Vein endothelial cell (primary cell): ENCODE measurements at places on chromosomes 16 and 17. TPM values are rescaled to one million over a fixed set of nuclear protein-coding genes. Genes with fewer than 3 reads are reported as not detected.

Gene RUNDC3A
- total RNA-seq = 0.33 TPM in 1 of 2 replicates, not detected in the other

Gene PPM1E
- under 0.01 TPM in 2 replicates for total RNA-seq

Gene GJD3
- total RNA-seq = 0.38 and 0.65 TPM in 2 replicates

Gene FBXO31
- total RNA-seq = 27.1 and 31.4 TPM in 2 replicates

Gene WWP2
- total RNA-seq = 36.5 and 37.2 TPM in 2 replicates

Gene SDR42E1
- 2.6 and 6.2 TPM in 2 replicates for total RNA-seq

Gene NACA2
- not detected in 2 replicates for total RNA-seq

Gene KRT39
- not detected in 2 replicates for total RNA-seq

Gene HLF
- total RNA-seq = 0.19 and 0.33 TPM in 2 replicates

Gene PLK1
- 22.5 and 36.5 TPM in 2 replicates for total RNA-seq

Gene KRT14
- not detected in 2 replicates for total RNA-seq

Gene NOTUM
- under 0.01 and 0.76 TPM in 2 replicates for total RNA-seq

Gene ARL16
- total RNA-seq = 35.6 and 36.6 TPM in 2 replicates

Gene RNF227
- 0.76 and 0.98 TPM in 2 replicates for total RNA-seq

Gene AGRP
- not detected in 2 replicates for total RNA-seq

Gene ANKRD40CL
- total RNA-seq = not detected in 2 replicates

Gene ABI3
- total RNA-seq = 40.9 and 44.1 TPM in 2 replicates

Gene AOC2
- 0.65 and 1.9 TPM in 2 replicates for total RNA-seq

Gene NOD2
- under 0.01 TPM in 1 of 2 replicates, not detected in the other for total RNA-seq

Gene CACNG3
- total RNA-seq = not detected in 2 replicates

Gene ADAM11
- under 0.01 and 0.10 TPM in 2 replicates for total RNA-seq

Gene ADAP2
- total RNA-seq = 0.19 and 0.33 TPM in 2 replicates

Gene WFIKKN1
- under 0.01 and 0.19 TPM in 2 replicates for total RNA-seq

Gene CALB2
- not detected in 2 replicates for total RNA-seq

Gene NPIPB12
- 22.3 and 31.7 TPM in 2 replicates for total RNA-seq

Gene SLC6A4
- total RNA-seq = 0.48 and 0.65 TPM in 2 replicates

Gene SLC35G6
- not detected in 2 replicates for total RNA-seq

Gene PLEKHH3
- total RNA-seq = 9.6 and 18.0 TPM in 2 replicates

Gene BRICD5
- 0.98 and 2.1 TPM in 2 replicates for total RNA-seq

Gene TANC2
- total RNA-seq = 36.3 and 52.3 TPM in 2 replicates

Gene RHBDL1
- total RNA-seq = 0.38 and 0.65 TPM in 2 replicates

Gene RNF135
- total RNA-seq = 6.8 and 9.1 TPM in 2 replicates

Gene TEX19
- under 0.01 TPM in 1 of 2 replicates, not detected in the other for total RNA-seq

Gene TP53TG3C
- total RNA-seq = not detected in 2 replicates

Gene SSTR5
- total RNA-seq = 1.3 TPM in 1 of 2 replicates, not detected in the other

Gene HS3ST2
- total RNA-seq = under 0.01 TPM in 1 of 2 replicates, not detected in the other

Gene CMTM2
- not detected in 2 replicates for total RNA-seq

Gene AHSP
- not detected in 2 replicates for total RNA-seq

Gene TMC7
- total RNA-seq = 4.2 and 8.8 TPM in 2 replicates
